ENCODE measurements at places on chromosomes 5 and 9.

DNA sequence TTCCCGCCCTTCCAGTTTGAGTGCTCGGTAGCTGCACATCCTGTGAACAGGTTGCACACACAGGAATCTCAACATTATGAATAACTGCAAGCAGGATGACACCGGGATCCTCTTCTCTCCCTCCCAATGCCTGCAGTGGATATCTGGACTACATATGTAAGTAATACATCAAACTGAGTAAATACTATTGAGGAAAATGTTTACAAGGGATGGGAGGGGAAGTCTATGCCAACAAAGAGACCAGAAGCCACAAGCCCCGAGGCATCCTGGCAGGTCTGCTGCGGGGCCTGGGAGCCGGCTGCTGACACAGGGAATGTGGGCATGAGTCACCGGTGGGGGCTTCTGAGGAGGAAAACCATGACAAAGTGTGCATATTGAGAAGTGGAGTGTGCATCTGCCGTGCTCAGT is 8.6 kb upstream of the ANKRD33B start:
- DNase-seq: no peak

- no peak for DNase-seq
These were observed 526.7 kb upstream of the ADAMTS16 start for GRCh38 chr5:4613440-4613839.

DNA sequence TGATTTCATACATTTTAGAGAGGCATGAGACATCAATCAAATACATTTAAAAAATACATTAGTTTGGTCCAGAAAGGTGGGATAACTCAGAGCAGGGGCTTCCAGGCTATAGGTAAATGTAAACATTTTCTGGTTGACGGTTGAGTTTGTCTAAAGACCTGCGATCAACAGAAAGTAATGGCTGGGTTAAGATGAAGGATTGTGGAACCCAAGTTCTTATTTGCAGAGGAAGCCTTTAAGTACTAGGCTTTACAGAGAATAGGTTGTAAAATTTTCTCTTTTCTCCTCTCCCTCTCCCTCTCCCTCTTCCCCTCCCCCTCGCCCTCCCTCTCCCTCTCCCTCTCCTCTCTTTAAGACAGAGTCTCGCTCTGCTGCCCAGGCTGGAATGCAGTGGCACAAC is 50.8 kb downstream of the PTTG1 start:
- no peak for DNase-seq

GRCh38 chr9:1837453-1838084 is 177.6 kb upstream of the SMARCA2 start:
- peak; percentile 11 for DNase-seq

GRCh38 chr9:24846248-24846912 is 300.7 kb upstream of the IZUMO3 start:
- DNase-seq: no peak

DNA sequence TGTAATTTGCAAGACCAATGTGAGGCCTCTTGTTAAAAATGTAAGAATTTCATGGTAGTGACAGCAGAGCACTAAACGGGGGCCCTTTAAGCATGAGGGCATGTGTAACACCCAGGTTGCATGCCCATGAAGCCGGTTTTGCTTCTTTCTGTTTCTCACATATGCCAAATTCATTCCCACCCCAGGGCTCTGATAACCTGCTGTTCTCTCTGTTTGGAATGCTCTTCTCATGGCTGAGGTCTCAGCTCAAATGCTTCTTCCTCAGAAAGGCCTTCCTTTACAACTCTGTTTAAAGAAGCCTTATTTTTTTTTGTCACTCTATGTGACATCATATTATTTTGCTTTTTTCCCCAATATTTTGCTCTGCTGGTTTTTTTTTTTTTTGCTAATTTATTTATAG is 369.0 kb downstream of the KIAA0825 start:
- no peak for DNase-seq

DNA sequence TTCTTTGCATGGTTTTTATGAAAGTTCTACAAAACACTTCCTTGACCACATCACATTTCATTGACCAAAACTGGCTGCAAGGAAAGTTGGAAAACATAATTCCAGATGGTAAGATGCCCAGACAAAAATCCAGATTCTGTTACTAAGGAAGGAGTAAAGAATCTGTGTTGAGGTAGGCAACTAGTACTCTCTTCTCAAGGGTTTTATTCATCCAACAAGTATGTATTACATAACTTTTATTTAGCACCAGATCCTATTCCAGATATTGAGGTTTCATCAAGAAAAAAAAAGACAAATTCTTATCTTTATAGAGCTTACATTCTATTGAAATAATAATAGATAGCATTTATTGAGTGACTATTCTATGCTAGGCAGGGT is 43.2 kb upstream of the UGCG start:
- no peak for DNase-seq

DNA sequence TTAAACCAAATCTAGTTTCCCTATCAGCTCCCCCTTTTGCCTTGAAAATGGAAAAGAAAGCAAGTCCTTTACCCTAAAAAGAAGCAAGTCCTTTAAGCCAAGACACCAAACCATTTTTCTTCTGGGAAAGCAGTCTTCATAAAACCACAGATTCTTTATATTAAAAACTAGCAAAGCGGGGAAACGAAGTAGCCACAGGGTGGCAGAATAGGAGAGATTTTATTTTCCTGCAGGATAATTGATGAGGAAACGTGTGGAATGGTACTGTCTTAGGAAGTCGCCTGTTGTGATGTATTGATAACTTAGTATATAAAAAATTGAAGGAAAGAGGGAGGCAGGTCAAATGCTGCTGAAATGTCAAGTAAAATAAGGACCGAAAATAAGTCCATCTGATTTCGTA is 41.1 kb downstream of the ZNF883 start:
- DNase-seq: no peak

DNA sequence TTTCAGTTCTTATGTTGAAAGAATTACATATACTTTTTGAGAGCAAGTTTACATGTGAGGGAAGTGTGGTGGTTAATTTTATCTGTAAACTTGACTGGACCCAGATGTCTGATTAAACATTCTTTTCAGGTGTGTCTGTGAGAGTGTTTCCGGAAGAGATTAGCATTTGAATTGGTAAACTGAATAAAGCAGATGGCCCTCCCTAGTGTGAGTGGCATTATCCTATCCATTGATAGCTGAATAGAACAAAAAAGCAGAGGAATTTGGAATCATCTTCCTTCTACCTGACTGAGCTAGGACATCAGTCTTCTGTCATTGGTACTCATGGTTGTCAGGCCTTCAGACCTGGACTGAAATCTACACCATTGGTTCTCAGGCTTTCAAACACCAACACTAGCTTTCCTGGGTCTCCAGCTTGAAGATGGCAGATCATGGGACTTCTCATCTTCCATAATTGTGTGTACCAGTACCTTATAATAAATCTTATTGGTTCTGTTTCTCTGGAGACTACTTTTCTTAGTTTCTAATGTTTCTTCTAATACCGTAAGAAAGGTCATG is 36.6 kb downstream of the NREP start:
- DNase-seq: no peak

- no peak for DNase-seq
These were observed 143.4 kb upstream of the CDH6 start for GRCh38 chr5:31049936-31050704.

DNA sequence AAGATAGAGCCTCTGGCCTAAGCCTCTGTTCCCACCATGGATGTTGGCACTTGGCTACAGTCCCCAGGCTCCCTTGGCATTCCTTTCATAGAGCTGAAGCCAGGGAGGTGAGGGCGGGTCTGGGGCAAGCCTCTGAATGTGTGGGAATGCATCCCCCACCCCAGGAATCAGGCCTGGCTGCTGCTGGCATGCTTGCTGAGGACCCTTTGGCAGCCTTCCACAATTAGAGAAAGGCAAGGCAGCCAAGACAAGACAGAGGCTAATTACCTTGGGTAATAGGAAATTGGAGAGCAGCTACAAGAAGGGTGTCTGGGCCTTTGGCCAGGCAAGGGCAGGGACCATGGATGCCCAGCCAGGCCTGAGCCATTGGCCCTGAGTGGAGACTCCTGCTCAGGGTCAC is 204.4 kb upstream of the TRIM32 start:
- no peak for DNase-seq

- peak; percentile 73 for DNase-seq
These were observed 38.4 kb downstream of the PRKACG start for GRCh38 chr9:68975365-68976043.

GRCh38 chr5:179824745-179825112 is 4.0 kb downstream of the SQSTM1 start:
- DNase-seq: no peak

All from inflammatory macrophage treated with lipopolysaccharide for 1 hour (primary cell).